ENCODE measurements at places on chromosomes 4 and X.

DNA sequence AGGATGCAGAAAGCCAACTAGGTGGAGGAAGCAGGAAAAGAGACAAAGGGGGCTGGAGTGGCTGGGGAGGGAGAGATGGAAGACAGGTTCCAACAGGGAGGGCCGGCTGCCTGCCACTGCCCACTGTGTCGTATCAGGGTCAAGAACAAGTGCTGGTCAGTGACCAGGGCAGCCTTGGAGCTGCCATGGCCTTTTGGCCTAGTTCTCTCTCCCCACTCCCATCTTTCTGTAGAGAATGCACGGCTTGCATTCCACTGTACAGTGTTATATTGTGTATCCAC is 11.9 kb downstream of the L1CAM start:
- DNase-seq = no peak

GRCh38 chrX:107716118-107716684 is 59.4 kb downstream of the TSC22D3 start:
- peak; percentile 80 for DNase-seq

DNA sequence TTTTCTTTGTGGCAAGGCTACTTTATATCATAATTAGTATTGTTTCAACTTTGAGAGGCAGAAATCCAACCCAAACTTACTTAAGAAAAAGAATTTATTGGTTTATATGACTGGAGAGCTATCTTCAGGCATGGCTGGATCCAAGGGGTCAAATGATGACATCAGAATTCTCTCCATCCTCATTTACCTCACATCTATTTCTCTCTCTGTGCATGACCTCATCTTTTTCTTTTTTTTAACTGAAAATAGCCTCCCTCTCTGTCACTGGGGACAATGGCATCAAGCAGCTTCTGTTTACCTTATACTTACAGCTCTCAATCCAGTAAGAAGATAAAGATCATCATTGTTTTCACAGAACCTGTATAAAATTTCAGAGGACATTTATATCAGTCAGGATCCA is 12.0 kb upstream of the EXOC1L start:
- DNase-seq = no peak

- no peak for DNase-seq
Observed at GRCh38 chr4:76856243-76857073, 41.5 kb downstream of the SOWAHB start.

GRCh38 chr4:156132196-156132595 is 178.5 kb upstream of the CTSO start:
- no peak for DNase-seq
